ENCODE measurements at places on chromosomes 5 and 9.

DNA sequence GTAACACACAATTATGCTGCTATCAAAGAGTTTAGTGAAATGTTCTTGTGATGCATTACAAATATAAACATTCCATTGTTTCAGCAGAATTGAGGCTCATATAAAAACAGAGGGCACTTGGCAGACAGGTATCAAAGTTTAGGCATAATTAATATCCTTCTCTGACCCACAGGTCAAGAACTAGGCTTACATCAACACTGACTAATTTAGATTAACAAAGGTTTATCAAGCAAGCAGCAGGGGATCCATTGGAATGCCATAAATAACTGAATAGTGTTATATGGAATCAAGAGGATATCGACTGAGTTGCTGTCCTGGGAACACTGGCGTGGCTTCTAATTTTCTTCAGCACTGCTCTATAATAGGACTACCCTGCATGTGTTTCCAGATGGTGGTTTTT lies 414.5 kb upstream of the ARRDC3 start:
- no peak for DNase-seq

GRCh38 chr5:39143151-39143860 lies 69.1 kb upstream of the RICTOR start:
- peak; percentile 79 for DNase-seq

- no peak for DNase-seq
Observed at GRCh38 chr9:118129541-118129940, 425.3 kb downstream of the TLR4 start.

GRCh38 chr5:12952409-12952808 lies 992.1 kb downstream of the DNAH5 start:
- no peak for DNase-seq

DNA sequence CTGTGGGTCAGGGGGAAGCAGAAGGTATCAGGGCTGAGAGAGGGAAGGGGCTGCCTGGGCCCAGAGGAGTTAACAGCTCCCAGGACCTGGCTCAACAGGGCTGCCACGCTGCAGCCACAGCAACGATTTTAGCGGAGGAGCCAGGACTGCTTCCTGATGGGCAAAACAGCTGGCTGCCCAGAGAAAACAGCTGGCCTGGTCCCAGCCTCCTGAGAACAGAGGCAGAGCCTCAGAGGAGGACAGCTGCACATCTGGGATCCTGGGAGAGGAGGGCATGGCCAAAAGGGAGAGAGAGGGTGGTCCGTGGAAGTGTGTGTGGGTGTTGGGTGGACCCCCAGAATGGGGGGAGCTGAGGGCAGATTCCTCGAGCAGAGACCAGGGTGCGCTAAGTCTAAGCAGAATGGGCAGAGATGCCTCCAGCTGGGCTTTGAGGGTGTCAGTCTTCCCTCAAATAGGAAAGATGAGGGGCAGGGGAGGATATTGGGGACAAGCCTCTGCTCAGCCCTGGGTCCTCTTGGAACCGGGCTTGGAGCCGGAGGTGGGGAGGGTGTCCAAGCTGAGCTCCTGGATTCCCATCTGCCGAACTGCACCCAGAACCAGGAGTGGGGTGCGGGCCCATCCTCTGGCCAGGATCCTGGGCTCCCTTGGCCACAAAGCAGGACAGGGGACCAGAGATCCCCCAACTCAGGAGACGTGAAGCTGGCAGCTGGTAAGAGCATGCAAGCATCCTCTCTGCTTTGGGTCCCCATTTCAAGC lies 9.1 kb upstream of the CERCAM start:
- no peak for DNase-seq

DNA sequence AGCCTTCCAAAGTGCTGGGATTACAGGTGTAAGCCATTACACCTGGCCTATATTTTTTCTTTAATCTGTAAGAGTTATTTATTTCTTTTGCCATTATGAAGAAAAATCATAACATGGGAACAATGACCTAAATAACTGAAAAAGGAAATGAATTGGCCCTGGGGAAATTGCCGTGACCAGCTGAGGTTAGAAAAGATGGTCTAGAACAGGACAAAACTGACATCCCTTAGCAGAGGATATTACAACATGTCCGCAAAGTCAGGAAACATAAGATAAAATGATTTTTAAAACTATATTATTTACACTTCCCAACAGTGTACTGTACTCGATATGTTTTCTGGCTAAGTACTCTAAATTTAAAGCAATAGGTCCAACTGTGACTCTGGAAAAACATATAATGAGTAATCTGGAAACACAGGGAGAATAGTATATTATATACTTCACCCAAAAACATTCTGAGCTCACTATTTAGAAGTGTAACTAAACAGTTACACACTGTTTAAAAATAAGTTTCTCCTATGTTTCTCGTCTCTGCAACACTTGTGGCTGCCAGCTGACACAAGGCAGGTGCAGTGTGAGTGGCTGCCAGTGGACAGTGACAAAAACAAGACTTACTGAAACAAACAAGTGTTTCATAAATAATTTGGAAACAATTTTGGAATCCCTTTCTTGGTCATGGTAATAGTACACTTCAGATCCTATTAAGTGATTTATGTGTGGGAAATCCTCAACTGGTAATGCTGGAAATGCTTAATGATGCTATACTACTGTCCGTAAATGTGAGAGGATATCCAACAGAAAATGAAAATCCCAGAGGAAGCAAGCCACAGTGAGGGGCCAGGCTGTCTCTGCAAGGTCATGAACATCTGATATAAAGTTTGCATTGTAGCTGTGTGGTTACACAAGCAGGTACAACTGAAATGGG lies 69.1 kb downstream of the C9orf85 start:
- no peak for DNase-seq

DNA sequence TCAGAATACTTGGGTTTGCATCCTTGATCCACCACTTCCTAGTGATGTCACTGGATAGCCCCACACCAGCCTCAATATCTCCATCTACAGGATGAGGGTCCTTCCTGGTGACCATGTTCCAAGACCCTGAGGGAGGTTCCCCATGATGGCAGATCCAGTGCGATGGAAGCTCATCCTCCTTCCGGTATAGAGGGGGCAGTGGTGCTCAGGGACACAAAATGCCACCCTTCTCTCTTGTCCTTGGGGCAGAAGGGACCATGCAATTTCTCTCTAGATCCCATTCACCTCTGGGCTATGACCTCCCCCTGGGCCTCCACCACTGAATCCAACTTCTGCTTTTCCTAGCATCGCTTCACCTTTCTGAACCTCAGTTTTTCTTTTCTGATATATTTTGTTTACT lies 5.4 kb upstream of the SLC25A51 start:
- no peak for DNase-seq

DNA sequence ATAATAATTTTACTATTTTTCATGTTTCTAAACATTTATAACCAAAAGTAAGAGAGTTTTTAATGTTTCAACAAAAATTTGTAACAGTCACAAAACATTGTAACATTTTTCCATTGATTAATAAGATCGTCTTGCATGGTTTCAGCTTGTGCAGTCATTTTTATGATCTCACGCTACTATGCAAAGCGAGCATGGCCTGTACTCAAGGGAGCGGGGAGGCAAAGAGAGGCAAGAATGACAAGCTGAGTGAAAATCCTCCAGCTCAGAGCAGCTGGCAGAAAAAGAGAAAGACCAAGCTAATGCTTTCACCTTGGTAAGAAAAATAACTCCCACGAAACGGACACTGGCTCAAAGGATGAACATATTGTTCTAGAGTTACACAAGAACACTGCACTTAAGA lies 90.0 kb upstream of the SV2C start:
- no peak for DNase-seq

- DNase-seq: no peak
Observed at GRCh38 chr9:112081918-112082729, 93.0 kb downstream of the SUSD1 start.
